DND-41 (cell line): ENCODE measurements at places on chromosomes 6 and 20.

DNA sequence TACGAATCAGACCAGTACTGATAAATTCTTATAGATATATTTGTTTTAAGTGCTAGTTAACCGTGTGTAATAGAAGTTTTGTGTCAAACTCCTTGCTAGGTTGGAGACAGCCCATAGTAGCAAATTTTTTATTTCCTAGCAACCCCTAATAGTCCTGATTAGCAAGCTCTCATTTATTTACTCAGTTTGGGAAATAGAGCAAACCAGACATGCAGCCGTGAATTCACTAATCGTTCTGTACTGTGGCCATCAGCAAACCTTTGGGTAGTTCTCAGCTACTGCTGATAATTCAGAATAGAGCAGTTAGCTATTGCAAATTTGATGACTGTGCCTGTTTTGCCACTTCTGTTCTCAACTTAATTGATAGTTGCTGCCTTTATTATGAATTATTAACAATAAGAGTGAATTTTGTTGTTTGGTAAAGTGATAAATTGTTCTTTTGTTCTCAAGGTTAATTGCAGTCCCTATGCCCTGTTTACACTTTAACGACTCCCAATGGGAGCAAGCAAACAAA lies 215.8 kb downstream of the GRM1 start:
- DNase-seq: no peak
- no peaks in the 10 kb centered on the region for H3K27me3 ChIP-seq
- H3K4me3 ChIP-seq: no peak overlapping the region
- no peak overlapping the region for H3K27ac ChIP-seq

GRCh38 chr20:51710361-51710894 lies 57.8 kb downstream of the ATP9A start:
- H3K36me3 ChIP-seq: no peaks in the 10 kb centered on the region
- no peaks in the 10 kb centered on the region for H3K4me1 ChIP-seq
- no peaks in the 10 kb centered on the region for H3K27me3 ChIP-seq
- no peak for DNase-seq
- H3K4me3 ChIP-seq: no peak overlapping the region

GRCh38 chr6:74939151-74939708 lies 266.6 kb downstream of the COL12A1 start:
- no peaks in the 10 kb centered on the region for H3K27me3 ChIP-seq
- no peak for DNase-seq
- H3K27ac ChIP-seq: no peak overlapping the region
- no peak overlapping the region for H3K4me3 ChIP-seq
- H3K36me3 ChIP-seq: no peaks in the 10 kb centered on the region
- no peaks in the 10 kb centered on the region for H3K4me1 ChIP-seq

- H3K36me3 ChIP-seq: peaks cover 38% of the 10 kb centered on the region
- peak; percentile 79 for DNase-seq
- H3K4me3 ChIP-seq: peak within 1 kb of the TSS; percentile 90
These were observed at the start of gene RGL2 for GRCh38 chr6:33298773-33299236. TSS of gene RGL2 (minus strand) at chr6:33298942. CDS start at chr6:33298610, 332 bp downstream.

- no peak overlapping the region for H3K27ac ChIP-seq
- no peak overlapping the region for H3K4me3 ChIP-seq
These were observed 92.9 kb downstream of the RPS12 start for GRCh38 chr6:132907231-132907630.

- H3K27me3 ChIP-seq: peaks cover 2% of the 10 kb centered on the region
- peaks cover 18% of the 10 kb centered on the region for H3K36me3 ChIP-seq
- H3K4me1 ChIP-seq: peaks cover 51% of the 10 kb centered on the region
- no peak for DNase-seq
- H3K27ac ChIP-seq: peak overlapping the region; percentile 80; the same call in 1 of the 2 replicates
These were observed 920 bp downstream of the ZBTB12 start for GRCh38 chr6:31900917-31901414.

GRCh38 chr6:38271081-38271480 lies 368.6 kb downstream of the BTBD9 start:
- no peaks in the 10 kb centered on the region for H3K27me3 ChIP-seq
- no peak for DNase-seq
- H3K27ac ChIP-seq: no peak overlapping the region
- no peak overlapping the region for H3K4me3 ChIP-seq
- H3K36me3 ChIP-seq: no peaks in the 10 kb centered on the region

DNA sequence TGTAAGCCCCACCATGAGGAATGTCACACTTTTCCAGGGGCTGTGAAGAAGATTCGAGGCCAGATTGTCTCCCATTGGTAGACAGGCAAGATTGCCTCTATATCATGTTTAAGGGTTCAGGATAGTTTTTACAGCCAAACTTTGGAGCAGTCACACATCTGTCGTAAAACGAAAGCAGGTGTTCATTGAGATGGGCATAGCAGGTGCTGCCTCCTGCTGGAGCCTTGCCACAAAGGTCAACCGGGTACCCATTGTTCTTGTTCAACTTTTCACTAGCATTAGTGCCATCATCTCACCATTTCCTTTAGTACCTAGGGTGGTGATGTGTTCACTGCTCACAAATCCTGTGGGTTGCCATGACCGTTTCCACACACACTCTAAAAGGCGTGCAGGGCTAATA lies 198.3 kb downstream of the HTR1B start:
- H3K27ac ChIP-seq: no peak overlapping the region
- H3K36me3 ChIP-seq: no peaks in the 10 kb centered on the region
- no peak for DNase-seq
- H3K4me3 ChIP-seq: no peak overlapping the region

DNA sequence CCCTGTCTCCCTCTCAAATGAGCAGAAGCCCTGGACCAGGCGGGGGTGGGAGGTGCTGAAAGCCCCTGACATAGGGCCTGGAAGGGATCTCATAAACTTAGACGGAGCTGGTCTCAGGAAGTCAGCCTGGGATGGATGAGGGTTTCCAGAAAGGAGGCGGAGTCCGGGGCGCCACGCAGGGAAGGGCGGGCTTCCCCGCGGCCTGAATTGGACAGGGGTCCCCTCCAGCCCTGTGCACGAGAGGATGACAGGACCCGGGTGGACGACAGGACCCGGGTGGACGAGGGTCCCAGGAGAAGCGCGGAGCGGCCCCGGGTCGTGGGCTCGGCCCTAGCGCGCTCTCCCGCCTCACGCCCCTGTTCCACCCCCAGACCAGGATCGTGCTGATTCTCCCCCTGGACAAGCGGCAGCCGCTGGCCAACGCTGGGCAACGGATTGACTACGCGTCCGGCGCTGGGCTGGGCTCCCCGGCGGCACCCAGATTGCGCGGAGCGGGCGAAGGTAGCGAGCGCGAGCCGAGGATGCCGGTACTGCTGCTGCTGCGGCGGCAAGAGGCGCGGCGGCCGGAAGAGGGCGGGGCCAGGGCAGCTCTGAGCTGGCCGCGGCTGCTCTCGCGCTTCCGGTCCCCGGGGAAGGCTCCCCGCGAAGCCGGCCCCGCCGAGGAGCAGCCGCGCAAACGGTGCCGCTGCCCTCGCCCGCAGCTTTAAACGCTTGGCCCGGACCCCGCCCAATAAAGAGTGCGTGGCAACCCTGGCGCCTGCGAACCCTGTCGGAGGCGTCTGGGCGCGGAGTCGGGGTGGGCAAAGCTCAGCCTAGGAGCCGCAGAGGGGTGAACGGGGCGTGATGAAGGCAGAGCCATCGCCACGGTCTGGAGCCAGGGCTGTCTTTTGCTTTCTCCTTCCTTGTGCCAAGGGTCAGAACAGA lies 1.3 kb downstream of the C20orf144 start:
- peak overlapping the region; percentile 84 for H3K4me3 ChIP-seq
- peaks cover 21% of the 10 kb centered on the region for H3K4me1 ChIP-seq
- H3K27ac ChIP-seq: peak overlapping the region; percentile 88
- peaks cover 1% of the 10 kb centered on the region; the same call in 1 of the 2 replicates for H3K36me3 ChIP-seq

- H3K4me1 ChIP-seq: no peaks in the 10 kb centered on the region
- H3K4me3 ChIP-seq: no peak overlapping the region
- no peaks in the 10 kb centered on the region for H3K36me3 ChIP-seq
- DNase-seq: no peak
- peaks cover 14% of the 10 kb centered on the region for H3K27me3 ChIP-seq
These were observed 146.6 kb downstream of the ANKRD60 start for GRCh38 chr20:58081846-58082245.

DNA sequence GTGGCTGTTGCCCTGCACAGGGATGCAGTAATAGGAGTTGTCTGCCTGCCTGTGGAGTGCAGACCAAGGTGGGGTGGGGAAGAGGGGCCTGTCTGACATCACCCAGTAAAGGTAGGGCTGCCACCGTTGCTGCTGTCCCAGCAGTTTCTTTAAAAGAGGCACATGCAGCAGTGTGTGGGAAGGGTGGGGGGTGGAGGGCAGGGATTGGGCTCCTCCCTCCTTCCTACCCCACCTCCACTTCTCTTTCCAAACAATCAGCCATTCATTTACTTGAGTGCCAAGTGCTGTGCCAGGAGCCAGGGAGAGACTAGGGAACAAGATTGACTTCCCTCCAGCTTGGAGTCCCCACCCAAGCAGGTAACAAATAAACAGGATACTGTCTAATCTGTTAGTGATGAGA lies 66.8 kb upstream of the MYL9 start:
- no peaks in the 10 kb centered on the region for H3K4me1 ChIP-seq
- no peaks in the 10 kb centered on the region for H3K27me3 ChIP-seq

DNA sequence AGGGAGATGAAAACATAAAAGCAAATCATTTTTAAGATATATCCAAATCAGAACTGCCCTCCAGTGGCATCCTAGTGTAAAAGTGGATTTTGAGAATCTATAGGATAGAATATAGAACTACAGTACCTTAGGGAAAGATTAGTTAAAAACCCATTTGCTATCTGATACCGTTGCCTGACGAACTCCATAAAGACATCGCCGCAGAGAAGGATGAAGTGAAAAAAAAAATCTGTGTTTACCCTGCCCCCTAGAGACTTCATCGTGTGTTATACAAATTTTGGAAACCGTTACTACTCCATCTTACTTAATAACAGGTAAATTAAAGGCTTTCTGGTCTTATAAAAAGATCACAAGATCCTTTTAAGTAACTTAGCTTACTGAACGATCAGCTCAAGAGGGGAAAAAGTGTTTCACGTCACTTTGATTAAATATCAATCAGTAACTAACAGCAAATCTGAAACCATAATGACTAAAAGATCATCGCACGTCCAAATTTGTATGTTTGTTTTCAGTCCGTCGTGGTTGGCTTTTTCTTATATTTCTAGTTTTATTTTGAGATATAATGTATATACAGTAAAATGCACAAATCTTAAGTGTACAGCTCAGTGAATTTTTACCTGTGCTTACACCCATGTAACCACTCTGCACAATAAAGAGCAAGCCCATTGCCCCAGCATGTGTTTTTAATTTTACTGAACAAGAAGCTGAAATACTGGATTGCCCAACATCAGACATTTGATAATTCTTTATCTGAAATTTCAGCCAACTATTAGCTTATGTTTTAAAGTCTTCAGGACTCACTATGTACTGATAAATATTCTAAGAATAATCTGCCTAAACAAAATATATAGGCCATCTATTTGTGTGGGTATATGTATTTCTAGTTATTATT lies 881 bp upstream of the MCM3 start:
- no peak for DNase-seq
- H3K36me3 ChIP-seq: peaks cover 35% of the 10 kb centered on the region
- peaks cover 58% of the 10 kb centered on the region for H3K4me1 ChIP-seq
- H3K27ac ChIP-seq: peak overlapping the region; percentile 94
- H3K27me3 ChIP-seq: no peaks in the 10 kb centered on the region
- H3K4me3 ChIP-seq: peak overlapping the region; percentile 46

GRCh38 chr6:145233955-145234354 lies 501.4 kb downstream of the EPM2A start:
- no peak for DNase-seq
- no peaks in the 10 kb centered on the region for H3K36me3 ChIP-seq
- no peaks in the 10 kb centered on the region for H3K4me1 ChIP-seq
- no peaks in the 10 kb centered on the region for H3K27me3 ChIP-seq
- H3K4me3 ChIP-seq: no peak overlapping the region

DNA sequence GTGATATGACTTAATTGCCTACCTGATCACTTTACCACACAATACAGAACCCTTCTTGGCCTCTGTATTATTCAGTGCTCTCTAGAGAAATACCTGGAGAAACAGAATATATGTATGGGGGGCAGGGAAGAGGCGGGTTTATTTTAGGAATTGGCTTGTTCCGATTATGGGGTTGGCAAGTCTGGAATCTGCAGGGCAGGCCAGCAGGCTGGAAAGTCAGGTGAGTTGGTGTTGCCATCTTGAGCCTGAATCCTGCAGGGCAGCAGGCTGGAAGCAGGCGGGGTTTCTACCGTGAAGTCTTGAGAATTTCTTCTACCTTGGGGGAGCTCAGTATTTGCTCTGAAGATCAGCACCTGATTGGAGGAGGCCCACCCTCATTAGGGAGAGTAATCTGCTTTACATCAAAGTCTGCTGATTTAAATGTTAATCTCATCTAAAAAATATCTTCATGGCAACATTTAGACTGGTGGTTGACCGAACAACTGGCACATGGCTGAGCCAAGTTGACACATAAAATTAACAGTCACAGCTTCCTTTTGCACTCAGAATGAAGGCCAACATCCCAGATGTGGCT lies 193.9 kb downstream of the ZDHHC14 start:
- H3K27me3 ChIP-seq: no peaks in the 10 kb centered on the region
- H3K4me3 ChIP-seq: no peak overlapping the region
- no peak overlapping the region for H3K27ac ChIP-seq
- no peaks in the 10 kb centered on the region for H3K36me3 ChIP-seq

- no peak overlapping the region for H3K27ac ChIP-seq
- H3K4me1 ChIP-seq: no peaks in the 10 kb centered on the region
- no peak overlapping the region for H3K4me3 ChIP-seq
- H3K36me3 ChIP-seq: no peaks in the 10 kb centered on the region
- DNase-seq: no peak
These were observed 382.3 kb downstream of the CD83 start for GRCh38 chr6:14499841-14500240.

GRCh38 chr6:167744681-167745669 lies 81.7 kb upstream of the AFDN start:
- H3K4me1 ChIP-seq: no peaks in the 10 kb centered on the region
- H3K4me3 ChIP-seq: no peak overlapping the region
- no peak for DNase-seq
- H3K27me3 ChIP-seq: peaks cover 3% of the 10 kb centered on the region
- no peaks in the 10 kb centered on the region for H3K36me3 ChIP-seq

GRCh38 chr20:17399303-17399985 lies 131.7 kb downstream of the BFSP1 start:
- H3K36me3 ChIP-seq: no peaks in the 10 kb centered on the region
- DNase-seq: no peak
- H3K4me1 ChIP-seq: no peaks in the 10 kb centered on the region
- no peaks in the 10 kb centered on the region for H3K27me3 ChIP-seq
- no peak overlapping the region for H3K4me3 ChIP-seq
- H3K27ac ChIP-seq: no peak overlapping the region

GRCh38 chr6:166553563-166554271 lies 32.8 kb downstream of the RAMACL start:
- H3K27ac ChIP-seq: no peak overlapping the region
- DNase-seq: no peak
- H3K4me3 ChIP-seq: no peak overlapping the region
- no peaks in the 10 kb centered on the region for H3K27me3 ChIP-seq
- H3K36me3 ChIP-seq: no peaks in the 10 kb centered on the region
- H3K4me1 ChIP-seq: peaks cover 6% of the 10 kb centered on the region; the same call in 1 of the 2 replicates

DNA sequence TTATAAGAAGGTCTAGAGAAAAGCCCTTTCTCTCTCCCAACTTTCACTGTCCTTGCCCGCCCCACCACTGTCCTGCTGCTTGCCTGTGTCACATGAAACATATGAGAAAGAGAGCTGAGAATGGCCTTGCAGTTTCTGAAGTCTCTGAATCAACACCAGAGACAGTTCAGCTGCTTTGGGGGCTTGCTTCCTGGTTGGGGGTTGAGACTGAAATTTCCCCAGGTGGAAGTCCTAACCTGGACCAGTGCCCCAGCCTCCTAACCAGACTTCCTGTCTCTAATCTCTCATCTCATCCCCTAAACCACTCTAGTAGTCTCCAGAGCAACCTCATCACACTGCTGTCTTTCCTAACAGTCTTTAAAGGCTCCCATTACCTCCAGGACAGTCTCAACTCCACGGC lies 10.7 kb downstream of the TRAM2 start:
- no peak overlapping the region for H3K4me3 ChIP-seq
- DNase-seq: peak; percentile 65
- H3K27me3 ChIP-seq: no peaks in the 10 kb centered on the region
- H3K27ac ChIP-seq: peak overlapping the region; percentile 63
